Activated T-helper 17 cell treated with anti-CD3 and anti-CD28 coated beads, Interleukin-2, amount 50 U/mL, for 72 hours (primary cell): ENCODE measurements at places on chromosomes 1 and 21.

- ATAC-seq, result no peak
Observed at GRCh38 chr1:213985209-213986019, 2.4 kb upstream of the PROX1 start.

DNA sequence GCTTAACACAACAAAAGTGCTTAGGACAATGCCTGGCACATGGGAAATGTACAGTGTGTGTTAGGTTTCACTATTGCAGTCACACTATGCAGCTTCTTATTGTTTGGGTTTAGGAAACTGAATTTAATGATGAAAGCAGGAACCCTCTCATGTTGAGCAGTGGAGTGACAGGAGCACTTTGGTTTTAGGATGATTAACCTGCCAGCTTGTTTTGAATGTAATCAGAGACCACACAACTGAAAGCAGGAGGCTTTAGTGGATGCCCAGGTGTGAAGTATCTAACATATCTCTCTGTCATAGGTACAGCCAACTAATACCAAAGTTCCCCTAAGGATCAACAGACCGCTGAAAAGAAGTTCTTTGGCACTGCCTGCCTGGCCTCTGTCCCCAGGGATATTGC, 406.9 kb upstream of the USP24 start:
- ATAC-seq, result no peak

GRCh38 chr1:241688940-241689368, 36.9 kb downstream of the WDR64 start:
- ATAC-seq, result no peak

- ATAC-seq, result peak; percentile 21
Observed at GRCh38 chr1:17673329-17674072, 81.6 kb upstream of the ACTL8 start.

DNA sequence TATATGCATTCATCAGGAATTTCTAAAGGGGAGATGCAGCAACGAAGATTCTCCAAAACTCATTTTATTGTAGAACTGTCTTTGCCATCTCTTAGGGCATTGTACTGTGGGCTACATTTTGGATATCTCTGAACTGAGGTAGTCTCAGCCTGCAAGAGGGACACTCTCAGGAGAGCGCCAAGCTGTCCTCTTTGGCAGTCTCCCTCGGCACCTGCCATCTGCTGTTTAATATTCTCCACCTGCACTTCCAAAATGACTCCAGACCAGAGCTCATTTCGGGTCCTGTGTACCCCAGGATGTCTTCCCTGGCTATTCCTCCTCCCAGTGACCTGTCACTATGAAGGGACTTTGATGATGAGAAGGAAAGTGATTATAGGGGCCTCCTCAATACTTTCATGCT, 356.3 kb upstream of the C1orf174 start:
- no peak for ATAC-seq

DNA sequence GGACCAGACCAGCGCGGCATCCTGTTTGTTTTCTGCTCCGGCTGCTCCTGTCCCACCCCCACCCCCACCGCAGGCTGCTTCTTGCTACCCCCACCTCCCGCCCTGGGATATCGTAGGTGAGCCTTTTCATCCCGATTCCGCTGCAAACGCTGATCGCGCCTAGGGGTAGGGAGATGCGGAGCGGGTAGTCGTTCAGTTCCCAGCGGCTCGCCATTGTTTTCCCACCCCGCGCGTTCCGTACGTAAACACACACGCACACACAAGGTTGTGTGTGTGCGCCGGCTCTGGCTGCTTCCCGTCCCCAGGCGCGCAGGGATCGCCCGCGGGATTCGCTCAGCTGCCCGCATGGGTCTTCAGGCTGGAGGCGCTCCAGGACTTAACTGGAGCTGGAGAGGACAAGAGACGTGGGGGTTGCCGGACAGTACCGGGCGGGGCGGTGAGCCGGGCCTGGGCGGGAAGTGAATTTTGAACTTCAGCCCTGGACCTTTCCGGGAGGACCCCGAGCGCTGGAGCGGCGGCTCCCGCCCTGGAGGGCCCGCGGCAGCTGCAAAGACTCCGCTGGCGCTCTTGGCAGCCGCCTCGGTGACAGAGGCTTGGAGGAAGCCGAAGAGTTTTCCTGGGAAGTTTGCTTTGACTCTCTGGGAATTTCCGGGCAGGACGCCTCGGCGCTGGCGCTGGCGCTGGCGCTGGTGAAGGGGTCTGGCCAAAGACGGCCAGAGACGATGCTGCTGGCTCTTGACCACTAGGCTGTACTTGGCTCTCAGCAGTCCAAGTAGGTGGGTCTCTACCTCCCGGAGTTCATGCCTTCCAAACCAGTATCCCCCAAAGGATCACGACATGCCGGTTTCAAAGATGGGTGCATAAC, 1.6 kb downstream of the SOX13 start:
- peak; percentile 7 for ATAC-seq

DNA sequence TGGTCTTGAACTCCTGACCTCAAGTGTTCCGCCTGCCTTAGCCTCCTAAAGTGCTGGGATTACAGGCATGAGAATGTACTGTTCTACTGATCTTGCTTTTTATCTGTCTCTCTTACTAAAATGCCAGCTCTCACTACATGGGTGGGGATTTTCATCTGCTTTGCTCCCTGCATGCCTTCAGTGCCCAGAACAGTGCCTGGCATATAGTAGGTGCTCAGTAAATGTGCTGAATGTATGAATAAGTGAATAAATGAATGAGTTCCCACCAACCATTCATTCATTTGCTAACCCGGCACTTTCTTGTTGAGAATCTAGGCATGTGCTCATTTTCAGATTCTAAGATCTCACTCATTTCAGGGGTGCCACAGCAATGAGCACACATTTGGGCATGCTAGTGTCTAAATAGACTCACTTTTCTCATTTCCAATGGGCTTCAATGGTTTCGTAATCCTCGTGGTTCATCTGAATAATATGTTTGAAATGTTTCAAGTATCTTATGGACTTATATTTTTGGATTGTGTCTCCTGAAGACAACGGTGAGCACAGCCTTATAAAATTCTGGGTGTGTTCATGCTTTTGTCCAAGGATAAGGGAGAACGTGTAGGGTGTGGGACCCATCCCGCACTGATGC, 7.6 kb downstream of the DHRS3 start:
- ATAC-seq, result no peak

- no peak for ATAC-seq
Observed at GRCh38 chr1:198498881-198499280, 41.6 kb downstream of the ATP6V1G3 start.
